ENCODE measurements at places on chromosomes 4 and X.

GRCh38 chrX:144592036-144592435 lies 655.3 kb upstream of the SPANXN1 start:
- no peak for DNase-seq

GRCh38 chrX:25012433-25012735 lies 3.4 kb downstream of the ARX start:
- DNase-seq = no peak

DNA sequence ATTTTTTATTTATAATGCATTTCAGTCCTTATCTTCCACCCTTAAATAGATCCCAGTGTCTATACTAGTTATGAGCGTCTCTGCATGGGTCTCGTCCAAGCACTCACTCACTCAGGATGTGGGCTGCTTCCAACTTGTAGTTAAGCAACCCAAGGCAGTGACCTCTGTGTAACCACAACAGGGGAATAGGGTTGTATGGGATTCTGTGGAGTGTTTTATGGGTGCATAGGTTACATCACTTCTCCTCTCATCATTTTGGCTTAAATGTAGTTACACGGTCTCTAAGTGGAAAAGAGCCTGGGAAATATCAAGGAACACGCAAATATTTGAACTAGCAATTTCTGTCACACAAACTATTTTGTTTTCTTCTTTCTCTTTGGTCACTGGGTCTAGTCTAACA lies 931.0 kb downstream of the STIM2 start:
- DNase-seq = peak; percentile 4

- peak; percentile 22 for DNase-seq
These were observed 309.8 kb upstream of the GALNT7 start for GRCh38 chr4:172858731-172859230.

DNA sequence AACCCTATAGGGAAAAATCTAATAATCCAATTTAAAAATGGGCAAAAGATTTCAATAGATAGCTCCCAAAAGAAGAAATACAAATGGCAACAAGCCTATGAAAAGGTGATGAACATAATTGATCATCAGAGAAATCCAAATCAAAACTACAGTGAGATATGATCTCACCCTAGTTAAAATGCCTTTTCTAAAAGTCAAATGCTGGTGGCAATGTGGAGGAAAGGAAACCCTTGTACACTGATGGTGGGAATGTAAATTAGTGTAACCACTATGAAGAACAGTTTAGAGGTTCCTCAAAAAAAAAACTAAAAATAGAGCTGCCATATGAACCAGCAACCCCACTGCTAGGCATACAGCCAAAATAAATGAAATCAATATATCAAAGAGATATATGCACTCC lies 44.5 kb downstream of the STPG2 start:
- DNase-seq = no peak

DNA sequence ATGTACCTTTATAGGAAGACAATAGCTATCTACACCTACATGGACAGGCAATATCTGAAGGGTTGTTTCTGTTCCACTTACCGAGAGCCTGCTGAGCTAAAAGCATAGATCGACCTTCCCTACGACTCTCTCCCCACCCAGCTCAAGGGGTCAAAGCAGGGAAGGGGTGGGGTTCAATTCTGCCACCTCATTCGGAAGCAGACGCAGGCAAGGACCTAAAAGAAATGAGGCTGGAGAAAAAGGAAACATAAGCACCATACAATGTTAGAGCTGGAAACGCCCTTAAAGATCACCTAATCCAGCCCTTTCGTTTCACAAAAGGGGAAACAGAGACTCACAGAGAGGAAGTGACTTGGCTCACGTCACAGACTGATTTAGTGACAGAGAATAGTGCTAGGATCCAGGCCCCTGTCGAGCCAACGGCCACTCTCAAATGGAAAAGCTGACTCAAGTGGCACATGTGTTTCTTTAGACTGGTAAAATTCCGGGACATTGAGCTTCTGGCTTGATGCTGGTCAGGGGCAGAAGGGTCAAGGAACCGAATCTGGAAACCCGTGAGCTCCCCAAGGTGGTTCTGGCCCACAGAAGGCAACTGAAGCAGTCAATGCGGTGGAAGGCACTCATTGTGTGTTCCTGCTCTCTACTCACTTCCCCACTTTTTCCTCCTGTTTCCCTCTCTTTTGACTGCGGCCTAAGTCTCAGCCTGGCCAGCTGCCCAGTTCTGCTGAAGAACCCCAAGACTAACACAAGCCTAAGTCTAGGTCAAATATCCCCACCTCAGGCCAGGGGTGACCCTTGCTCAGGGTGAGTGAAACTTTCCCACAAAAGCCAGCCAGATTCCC lies 7.5 kb downstream of the SEPTIN6 start:
- no peak for DNase-seq

DNA sequence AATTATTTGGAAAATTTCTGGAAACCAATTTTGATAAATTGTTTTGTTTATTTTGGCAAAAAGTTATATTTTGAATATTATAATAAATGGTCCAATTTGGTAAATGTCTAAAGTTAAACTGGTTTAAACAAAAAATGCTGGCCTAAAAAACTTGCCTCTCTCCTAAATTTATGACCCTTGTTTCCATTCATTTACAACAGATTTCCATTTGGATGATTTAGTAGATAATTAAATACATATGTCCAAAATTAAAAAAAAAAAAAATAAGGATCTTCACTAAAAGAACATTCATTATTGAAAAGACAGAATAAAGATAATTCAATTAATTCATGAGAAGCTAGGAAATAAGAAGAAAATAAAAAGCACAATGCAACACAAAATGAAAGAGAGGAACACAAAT lies 449.5 kb downstream of the SPRY1 start:
- DNase-seq = no peak

GRCh38 chr4:113872426-113873260 lies 106.8 kb downstream of the ARSJ start:
- no peak for DNase-seq

GRCh38 chr4:55742655-55743202 lies 76.9 kb upstream of the EXOC1L start:
- peak; percentile 28 for DNase-seq

- DNase-seq = no peak
These were observed 2209.9 kb downstream of the PCDH7 start for GRCh38 chr4:32929796-32930699.

GRCh38 chrX:12526306-12526705 lies 264.9 kb upstream of the PRPS2 start:
- DNase-seq = no peak

DNA sequence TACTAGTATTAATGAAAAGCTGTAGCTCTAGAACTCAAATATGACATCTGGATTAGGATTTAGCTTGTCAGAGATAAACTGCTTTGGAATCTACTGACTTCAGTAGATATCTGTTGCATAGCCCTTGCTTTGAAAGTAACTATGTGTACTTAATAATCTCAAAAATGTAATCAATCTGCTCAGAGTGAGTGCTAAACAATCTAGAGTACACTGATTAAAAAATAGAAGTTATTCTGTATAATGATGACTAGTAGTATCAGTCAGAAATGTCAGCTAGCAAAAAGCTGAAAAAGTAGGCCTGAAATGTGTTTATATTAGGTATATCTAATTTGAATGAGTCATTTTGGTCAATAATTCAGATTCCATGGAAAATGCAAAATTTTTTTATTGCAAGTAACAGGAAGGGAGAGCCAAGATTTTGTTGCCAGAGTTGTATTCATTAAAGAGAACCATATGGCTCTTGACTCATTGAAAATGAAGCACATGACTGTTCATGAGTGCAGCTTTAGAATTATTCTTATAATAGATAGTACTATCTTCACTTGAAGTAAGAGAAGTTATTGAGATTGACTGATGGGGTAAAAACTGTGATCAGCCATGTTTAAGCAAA lies 20.0 kb downstream of the CLCN3 start:
- peak; percentile 82 for DNase-seq

- DNase-seq = peak; percentile 70
These were observed 505.5 kb downstream of the ANKRD50 start for GRCh38 chr4:124206779-124207605.

- DNase-seq = peak; percentile 23
These were observed 24.5 kb downstream of the DHX15 start for GRCh38 chr4:24559889-24560288.

DNA sequence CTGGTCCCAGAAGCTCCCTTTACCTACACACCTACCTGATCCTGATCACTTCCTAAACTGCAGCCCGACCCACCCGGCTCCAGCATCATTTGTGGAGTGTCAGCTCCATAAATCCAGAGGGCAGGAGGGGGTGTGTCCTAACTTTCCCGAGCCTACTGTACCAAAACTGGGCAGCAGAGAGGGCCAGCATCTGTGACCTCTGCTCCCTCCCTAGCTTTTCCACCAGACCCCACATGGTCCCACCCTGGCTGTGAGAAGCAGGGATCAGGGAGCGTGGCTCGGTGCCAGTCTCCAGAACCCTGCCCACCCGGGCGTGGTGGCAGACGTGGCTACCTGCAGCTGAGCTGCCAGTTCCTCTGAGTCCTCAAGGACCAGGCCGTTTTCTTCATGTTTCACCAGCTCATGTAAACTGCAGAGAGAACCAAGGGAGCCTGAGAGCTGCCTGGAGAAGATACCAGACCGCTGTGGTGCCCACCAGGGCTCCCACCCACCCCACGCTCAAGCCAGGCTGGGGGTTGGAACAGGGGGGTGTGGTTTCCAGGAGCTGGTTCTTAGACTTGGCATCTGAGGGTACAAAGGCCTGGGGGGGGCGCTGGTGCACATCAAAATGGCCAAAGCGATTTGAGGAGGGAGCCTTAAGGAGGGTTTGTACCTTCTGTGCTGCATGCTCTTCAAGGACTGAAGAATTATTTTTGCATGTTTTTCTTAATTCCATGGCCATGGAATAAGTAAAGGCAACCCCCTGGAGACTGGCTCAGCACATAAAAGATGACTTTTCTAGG lies 76.7 kb upstream of the DRD5 start:
- DNase-seq = no peak
